Aorta (tissue), 5 donors: ENCODE measurements at places on chromosomes 13 and 19. TPM values are rescaled to one million over a fixed set of nuclear protein-coding genes. Genes with fewer than 3 reads are reported as not detected.
A peak's percentile ranks its signal among the peaks of the same experiment; 100 is the strongest.

DNA sequence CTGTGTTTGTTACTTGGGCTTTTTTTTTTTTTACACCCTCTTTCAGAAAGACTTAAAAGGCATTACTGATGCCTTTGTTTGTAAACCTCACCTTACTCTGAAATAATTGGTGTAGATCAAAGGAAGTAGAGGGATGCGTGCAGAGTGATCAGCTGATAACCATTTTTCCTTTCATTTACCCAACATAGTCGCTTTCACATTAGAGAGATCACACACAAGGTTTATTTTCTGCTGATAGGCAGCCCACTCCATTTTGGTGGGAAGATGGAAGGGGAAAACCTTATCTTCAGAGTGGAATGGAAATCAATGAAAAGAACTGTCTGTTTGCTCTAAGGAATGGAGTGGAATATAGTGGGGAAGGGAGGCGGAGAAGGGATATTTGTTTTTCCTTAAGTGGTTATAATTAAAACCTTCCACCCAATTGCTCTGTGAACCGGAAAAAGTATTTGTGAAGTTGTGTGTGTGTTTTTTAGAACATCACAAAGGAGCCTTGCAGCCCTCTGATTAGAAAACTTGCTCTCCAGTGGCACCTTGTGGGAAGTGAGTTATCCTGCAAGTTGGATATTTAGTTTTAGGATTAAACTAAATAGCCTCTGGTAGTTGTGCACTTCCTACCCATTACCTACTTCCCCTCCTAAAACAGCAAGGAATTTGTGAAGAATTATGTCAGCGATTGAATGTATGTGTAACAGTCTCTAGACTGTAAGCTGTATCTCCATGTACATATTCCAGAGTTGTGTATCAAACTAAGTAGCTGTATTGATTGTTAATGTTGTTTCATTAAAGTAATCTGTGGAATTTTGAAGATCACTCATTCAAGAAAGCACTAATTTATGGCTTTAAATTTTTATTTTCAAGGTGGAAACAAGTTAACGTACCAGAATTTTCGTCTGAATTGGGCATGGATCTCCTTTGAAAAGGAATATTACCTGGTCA is 76.8 kb downstream of the FREM2 start:
- DNase-seq: no peak

DNA sequence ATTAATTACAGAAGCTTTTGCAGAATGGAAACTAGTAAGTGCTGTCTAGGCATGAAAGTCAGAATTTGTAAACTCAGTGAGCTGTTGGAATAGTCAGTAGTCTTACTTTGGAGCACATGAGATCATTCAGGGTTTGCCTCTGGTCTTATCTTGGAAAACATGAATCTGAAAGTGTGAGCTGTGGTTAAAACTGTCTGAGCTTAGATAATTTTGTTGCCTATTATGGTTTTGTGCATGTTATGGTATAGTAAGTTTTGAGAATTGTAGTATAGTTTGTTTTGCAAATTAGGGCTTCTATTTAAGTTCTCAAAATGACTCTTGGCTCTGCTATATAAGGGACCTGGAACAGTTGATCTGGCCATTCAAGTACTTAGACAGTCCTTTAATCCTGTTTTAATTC is 53.7 kb upstream of the TRPC4 start:
- DNase-seq: no peak

DNA sequence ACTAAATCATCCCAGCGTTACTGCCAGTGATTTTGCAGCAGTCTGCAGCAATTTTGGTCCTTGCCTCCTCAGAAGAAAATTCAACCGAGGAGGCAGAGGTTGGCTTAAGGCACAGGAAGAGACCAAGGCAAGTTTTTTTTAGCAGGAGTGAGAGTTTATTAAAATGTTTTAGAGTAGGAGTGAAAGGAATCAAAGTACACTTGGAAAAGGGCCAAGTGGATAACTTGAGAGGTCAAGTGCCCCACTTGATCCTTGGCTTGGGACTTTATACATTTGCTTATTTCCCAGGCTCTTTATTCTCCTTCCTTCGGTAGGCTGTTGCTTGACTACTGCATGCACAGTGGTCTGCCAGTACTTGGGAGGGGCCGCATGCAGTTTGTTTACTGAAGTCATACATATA is 2.9 kb upstream of the ZNF134 start:
- DNase-seq: no peak

DNA sequence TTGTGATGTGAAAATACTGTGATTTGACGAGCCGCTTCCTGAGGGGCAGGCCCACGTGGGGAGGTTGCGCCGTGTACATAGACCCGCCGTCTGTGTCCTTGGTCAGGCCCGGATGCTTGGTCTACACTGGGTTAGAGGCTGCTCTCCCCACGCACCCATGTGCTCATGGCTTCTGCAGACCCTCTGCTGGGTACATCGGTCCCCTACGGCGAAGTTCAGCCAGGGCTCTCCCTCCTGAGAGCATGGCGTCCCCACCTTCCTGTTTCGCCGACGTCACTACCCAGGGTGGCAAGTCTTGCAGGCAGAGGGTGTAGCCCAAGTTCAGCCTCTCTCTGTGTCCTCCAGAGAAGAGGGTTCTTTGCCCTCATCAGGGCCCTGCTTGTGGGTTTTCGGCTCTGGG is 11.0 kb downstream of the COMP start:
- DNase-seq: no peak

Gene ZNF570
- 4.9 TPM for polyA plus RNA-seq

- no peak for DNase-seq
Measured at GRCh38 chr19:4748589-4748988, 24.9 kb upstream of the DPP9 start.

GRCh38 chr13:41554180-41554579 is 96.8 kb downstream of the RGCC start:
- no peak for DNase-seq

Gene PRRG2
- not detected for polyA plus RNA-seq

Gene MEIOSIN
- not detected for polyA plus RNA-seq

DNA sequence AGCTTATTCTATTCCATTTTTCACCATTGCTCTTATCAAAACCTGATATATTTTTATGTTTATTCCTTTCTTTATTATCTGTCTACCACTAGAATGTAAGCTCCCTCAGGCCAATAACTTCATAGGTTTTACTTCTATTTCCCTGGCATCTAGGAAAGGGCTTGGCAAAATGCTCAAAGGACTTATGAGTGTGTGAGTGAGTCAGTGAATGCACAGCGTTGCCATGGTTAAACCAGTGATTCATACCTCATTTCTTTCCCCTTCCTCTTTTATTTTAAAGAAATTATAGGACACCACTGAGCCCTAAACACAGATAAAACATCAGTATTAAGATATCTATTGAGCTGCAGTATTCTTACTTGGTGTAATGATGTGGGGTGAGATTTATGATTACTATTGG is 162.1 kb downstream of the GPC6 start:
- DNase-seq: no peak

Gene DGKH
- 3.9 TPM for polyA plus RNA-seq

Gene NLRP7
- not detected for polyA plus RNA-seq

GRCh38 chr13:79171141-79172061 is 234.7 kb downstream of the RBM26 start:
- no peak for DNase-seq

DNA sequence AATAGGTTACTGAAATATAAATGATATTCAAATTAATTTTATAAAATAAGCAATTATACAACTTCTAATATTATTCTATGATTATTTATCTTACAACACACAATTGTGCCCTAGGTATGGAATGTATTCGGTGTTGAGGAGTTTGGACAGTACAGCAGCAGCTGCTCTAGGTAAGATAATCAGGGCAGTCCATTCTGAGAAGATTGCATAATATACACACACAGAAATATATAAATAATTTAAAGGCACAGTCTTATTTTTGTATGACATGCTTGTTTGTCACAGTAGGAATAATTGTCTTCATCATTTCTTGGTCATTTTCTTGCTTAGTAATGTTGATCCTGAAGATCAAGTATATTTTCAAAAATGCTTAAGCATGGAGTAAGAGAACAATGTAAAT is 849.4 kb upstream of the MIR17HG start:
- no peak for DNase-seq

Gene PSG1
- not detected for polyA plus RNA-seq

Gene GDF15
- polyA plus RNA-seq: 3.2 TPM

DNA sequence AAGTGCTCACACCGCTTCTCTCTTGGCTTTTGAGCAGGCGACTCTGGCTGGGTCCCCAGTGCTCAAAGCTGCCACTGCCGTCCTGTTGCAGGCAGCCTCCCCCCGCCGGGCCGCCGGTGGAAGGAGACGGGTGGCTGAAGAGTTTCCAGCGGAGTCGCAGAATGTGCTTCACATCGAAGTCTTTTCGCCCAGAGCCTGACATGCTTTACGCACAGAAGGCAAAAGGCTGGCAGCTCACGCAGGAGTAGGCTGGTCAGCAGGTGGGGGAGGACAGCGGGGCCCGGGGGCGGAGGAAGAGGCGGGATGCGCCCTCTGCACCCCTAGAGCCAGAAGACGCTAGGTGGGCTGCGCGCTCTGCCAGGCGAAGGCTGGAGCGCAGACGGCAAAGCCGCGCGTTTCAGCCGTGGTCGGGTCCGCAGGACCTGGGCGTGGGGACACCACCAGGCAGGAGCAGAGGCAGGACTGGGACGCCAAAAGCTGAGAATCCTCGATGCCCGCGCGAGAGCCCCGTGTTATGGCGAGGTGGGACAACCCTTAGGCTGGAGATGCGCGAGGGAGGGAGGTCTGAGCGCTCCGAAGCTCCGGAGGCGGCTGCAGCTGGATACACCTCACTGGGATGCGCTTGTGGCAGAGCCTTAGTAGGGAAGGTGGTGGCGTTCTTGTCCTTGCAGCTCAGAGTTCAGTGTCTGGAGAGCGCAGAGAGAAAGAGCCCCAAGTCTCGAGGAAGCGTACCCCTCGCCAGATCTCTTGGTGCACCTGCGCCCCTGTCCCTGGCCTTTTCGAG is at the start of gene ATXN8OS:
Gene ATXN8OS, plus strand, starts transcription at position 329 of the 784 bp plus-strand sequence.
- peak; percentile 72 for DNase-seq

Gene PROZ
- polyA plus RNA-seq: not detected

DNA sequence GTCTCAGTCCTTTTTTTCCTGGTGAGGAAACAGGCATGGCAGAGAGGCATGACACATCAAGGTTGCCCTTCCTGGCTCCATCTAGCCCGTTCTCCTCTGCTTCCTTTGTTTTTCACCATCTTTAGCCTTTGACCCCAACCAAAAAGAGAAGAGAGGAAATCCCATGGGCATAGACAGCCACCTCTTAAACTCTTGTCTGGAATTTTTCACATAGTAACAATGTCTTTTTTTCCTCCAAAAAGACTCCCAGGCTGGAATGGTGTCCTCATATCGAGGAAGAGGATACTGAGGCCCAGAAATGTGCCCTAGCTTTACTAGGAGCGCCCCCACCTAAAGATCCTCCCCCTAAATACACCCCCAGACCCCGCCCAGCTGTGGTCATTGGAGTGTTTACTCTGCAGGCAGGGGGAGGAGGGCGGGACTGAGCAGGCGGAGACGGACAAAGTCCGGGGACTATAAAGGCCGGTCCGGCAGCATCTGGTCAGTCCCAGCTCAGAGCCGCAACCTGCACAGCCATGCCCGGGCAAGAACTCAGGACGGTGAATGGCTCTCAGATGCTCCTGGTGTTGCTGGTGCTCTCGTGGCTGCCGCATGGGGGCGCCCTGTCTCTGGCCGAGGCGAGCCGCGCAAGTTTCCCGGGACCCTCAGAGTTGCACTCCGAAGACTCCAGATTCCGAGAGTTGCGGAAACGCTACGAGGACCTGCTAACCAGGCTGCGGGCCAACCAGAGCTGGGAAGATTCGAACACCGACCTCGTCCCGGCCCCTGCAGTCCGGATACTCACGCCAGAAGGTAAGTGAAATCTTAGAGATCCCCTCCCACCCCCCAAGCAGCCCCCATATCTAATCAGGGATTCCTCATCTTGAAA is at the start of gene GDF15:
Gene GDF15, plus strand, starts transcription at position 484 of the 868 bp plus-strand sequence. Its CDS starts 32 bp downstream, at position 516.
- peak; percentile 84 for DNase-seq

- no peak for DNase-seq
Measured at GRCh38 chr19:49432141-49433073, 7.2 kb downstream of the GFY start.

DNA sequence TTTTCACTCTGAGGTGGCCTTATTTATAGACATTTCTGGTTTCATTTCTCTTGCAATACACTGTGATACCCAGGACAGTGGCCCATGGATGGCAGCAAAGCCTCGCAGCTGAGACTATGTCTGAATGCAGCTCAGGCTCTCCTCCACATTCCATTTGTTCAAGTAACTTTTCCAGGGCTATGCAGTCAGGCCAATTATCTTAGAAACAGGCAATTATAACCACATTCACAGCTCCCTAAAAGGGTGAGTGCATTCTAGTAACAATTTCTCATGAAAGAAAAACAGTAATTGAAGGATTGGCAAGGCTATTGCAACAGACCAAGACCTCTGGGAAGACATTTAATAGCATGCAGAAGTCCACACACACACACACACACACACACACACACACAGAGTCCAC is 264.0 kb downstream of the TBC1D4 start:
- no peak for DNase-seq

- DNase-seq: no peak
Measured at GRCh38 chr13:59424661-59425060, 739.1 kb downstream of the DIAPH3 start.

- DNase-seq: peak; percentile 82
Measured at GRCh38 chr19:572743-573518, 535 bp downstream of the BSG start.

GRCh38 chr13:97535614-97536013 is 101.6 kb downstream of the RAP2A start:
- DNase-seq: no peak

Gene DOCK6
- 12.8 TPM for polyA plus RNA-seq

GRCh38 chr19:38389101-38389925 is 816 bp downstream of the SPRED3 start:
- peak; percentile 78 for DNase-seq

Gene PLPPR2
- 11.4 TPM for polyA plus RNA-seq

DNA sequence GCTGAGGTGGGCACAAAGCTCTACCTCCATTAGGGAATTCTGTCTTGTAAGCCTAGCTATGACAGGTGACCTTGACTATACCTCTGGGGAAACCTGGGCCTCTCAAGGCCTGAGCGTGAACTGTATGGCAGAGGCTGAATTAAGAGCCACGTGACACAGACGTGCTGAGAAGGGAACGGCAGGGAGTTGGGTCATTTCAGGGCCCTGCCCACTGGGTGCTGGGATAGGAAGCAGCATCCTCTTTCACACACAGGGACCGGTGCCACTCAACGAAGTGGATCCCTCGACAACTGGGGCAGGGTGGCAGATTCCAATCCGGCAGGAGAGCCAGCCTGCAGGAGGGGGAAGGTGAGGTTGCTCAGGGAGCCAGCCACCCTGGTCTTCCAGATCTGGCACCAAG is 9.2 kb downstream of the ASF1B start:
- DNase-seq: no peak

DNA sequence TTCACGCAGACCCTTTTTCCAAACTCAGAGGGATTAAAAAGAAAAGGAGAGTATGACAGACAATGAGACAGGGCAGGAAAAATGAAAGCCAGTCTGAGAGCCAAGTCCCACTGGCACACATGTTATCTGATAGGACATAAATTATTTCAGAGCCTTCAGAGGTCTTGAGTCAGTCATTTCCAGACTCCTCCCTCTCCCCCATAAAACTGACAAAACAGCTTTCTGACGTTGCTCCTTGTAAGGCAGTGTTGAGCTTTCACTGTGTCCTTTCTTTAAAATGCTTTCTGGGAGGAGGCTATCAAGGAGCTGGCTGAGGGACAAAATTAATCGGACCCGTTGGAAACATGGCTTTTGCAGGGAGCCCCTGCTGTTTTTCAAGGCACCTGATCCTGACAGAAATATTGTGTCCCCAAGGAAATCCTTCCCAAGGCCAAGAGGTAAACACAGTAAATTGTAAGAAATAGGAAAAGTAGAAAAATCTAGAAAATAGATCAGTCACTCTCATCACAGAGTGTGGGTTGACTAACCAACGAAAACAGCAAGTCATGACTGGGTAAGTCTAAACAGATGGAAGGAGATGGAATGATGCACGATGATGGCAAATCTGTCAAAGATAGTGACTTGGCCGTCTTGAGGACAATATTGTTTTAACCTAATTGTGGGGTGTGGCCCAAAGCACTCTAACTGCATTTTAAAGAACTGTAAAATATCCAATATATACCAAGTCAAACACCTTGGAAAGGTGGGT is 89.7 kb downstream of the DCT start:
- no peak for DNase-seq
